ENCODE measurements at places on chromosomes 7 and 10.

- no peak for DNase-seq
Observed at GRCh38 chr7:20005081-20005480, 212.1 kb downstream of the MACC1 start.

- no peak for DNase-seq
Observed at GRCh38 chr10:50929670-50930069, 44.2 kb upstream of the A1CF start.

- peak; percentile 83 for DNase-seq
Observed at GRCh38 chr7:117807676-117808075, 65.6 kb downstream of the CTTNBP2 start.

DNA sequence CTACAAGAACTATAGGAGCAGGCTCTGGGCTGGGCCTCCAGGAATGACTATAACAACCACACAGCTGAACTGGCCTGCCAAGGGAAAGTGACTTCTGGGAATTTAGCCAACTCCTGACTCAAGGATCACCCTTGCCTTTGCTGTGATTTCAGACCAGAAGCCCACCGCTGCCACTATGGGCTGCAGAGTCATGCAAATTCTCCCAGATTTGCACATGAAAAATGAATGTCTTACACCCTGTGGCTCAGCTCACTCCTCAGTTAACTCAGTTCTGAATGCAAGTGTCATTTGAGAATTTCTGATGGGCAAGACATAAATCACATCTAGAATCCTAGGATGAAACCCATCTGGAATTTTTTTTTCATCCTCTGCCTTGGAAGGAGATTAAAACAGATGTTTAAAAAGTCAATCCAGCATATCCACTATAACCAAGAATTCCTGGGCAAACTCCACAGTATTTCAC is 186.5 kb upstream of the BET1 start:
- DNase-seq: peak; percentile 3

DNA sequence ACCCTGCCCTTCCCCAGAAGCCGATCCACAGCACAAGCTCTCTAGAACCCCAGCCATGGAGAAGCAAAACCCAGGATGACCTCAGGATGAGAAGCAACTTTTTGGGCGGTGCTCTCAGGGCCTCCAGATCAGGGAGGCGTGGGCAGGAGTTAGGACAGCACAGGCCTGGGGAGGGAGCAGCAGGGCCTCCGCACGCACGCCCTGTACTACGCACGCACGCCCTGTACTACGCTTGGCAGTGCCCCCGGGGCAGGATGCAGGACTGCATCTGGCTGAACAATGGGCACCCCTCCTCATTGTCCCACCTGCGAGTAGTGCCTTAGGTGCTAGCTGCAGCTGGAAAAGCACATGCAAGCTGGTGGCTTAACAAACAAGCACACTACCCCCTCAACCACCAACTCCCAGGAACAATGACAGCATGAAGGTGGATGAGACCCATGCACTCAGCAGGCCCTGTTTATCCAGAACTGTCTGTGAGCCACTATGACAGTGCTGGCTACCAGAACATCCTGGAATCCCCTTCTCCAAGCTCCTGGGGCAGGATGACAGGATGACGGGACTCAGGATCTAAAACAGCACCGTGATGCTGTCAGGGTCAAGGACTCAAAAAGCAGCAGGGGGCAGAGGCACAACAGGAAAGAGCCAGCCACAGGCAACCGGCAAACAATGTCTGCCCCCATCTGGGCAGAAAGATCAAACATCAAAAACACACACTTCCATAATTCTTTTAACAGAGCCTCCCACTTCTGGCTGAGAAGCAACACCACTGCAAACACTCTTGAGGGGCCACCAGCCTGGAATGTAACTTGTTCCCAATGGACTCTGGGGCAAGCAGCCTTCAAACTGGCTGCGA is 11.8 kb downstream of the PODXL start:
- DNase-seq: no peak

- DNase-seq: no peak
Observed at GRCh38 chr10:13917791-13918190, 331.0 kb downstream of the PRPF18 start.

DNA sequence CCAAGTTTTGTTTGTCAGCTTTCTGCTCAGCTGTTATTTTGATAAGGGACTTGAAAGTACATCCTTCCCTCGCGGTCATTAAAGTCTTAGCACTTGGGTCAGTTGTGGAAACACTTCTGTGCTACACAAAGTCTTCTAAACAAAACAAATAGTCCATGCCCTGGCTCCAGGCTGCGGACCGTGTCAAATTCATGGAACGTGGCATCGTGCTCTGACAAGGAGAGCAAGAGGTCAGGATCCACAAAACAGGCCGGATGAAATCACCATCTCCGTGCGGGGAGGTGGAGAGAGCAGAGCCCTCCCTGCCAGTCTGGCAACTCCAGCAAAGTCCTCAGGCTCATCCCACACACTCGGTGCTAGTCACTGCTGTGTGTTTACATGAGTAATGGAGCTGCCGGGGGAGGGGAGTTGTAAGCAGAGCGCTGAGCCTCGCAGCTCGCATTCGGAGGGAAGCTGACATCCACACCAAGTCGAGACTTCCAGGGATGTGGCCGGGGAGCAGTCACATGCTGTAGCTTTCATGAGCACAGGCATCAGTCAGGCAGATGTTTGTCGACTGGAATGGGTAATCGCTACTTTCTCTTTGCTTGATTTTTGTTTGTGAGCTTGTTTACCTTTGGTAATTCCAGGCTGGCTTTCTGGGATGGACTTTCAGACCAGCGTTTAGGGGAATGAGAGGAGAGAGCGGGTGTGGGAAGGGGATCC is 147.6 kb downstream of the ARID5B start:
- no peak for DNase-seq

- no peak for DNase-seq
Observed at GRCh38 chr10:73875139-73875475, 752 bp upstream of the CAMK2G start.

- no peak for DNase-seq
Observed at GRCh38 chr7:76407718-76408117, 1.8 kb downstream of the SSC4D start.

DNA sequence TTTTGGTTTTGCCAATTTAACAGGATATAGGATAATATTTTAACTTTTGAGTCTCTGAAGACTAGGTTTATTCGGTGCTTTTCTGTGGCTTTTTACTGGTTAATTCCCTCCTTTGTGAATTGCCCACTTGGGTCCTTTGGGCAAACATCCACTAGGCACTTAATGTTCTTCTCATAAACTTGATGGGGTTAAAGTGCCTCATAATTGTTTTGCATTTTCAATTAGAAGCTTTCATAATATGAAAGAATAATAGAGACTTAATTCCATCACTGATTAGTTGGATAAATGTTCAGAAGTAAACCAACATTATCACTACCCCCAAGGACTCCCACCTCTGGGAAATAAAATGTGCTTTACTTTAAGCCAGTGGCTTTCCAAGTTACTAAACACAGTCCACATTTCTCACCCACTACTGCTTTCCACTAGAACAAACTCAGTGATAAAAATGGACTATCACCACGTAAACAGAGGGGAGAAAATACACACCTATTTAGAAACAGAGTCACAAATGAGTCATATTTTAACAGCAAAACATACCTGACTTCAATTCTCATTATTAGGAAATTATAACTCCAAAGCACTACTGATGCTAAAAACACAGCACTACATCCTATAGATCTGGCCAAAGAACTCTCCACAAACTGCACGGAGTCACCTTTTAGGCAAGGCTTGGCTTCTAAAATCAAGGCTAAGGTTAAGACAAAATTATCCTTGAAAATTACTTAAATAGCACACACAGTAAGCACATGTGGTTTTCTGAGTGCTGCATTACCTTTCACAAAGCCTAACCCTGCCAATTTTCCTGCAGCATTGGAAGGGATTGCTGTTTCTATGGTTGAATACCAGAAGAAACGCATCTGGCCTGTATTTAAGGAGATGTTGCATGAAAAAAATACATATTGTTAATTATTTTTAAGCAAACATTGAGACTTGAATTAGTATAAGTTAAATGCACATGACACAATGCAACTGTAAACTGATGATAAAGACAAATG is 41.2 kb downstream of the PARD3 start:
- DNase-seq: peak; percentile 37

DNA sequence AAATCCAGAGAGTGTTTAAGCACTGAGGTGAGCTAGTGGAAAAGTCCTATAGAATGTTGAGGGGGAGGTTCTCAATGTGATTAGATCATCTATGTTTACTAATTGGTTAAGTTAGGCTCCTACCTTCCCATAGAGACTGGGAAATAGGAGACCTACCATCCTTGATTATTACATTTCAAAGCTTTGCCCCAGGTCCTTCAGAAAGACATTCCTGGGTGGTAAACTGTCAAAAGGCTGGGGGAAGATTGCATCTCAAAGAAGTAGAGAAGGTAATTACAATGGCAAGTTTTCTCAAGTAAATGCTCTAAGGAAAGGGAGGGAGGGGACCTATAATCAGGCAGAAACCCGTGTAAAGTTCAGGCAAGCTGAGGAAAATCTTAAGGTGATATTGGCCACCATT is 247.8 kb upstream of the SMIM30 start:
- DNase-seq: no peak

GRCh38 chr10:86603256-86603655 is 51.1 kb upstream of the OPN4 start:
- no peak for DNase-seq

GRCh38 chr10:91366704-91367103 is 43.4 kb upstream of the HECTD2 start:
- no peak for DNase-seq

- no peak for DNase-seq
Observed at GRCh38 chr10:6513476-6513875, 66.6 kb downstream of the PRKCQ start.

DNA sequence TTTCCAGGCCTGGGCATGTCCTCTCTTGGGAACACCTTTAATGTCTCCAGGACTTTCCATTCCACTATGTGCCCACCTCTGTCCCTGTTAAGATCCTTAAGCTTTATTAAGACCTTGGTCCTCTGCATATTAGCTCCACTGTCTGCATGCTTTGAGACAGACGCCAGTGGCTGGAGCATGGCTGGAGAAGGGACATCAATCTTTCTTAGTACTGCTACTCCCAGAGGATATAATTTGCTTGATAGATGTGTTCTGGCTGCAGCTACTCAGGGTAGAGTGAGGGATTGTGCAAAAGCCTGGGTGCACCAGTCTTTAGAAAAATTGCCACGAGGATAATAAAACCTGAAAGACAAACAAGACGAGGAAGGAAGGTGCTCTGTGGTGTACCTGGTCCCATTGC is 42.9 kb downstream of the PLPP4 start:
- DNase-seq: no peak
